ENCODE measurements at places on chromosomes 3 and 15.

DNA sequence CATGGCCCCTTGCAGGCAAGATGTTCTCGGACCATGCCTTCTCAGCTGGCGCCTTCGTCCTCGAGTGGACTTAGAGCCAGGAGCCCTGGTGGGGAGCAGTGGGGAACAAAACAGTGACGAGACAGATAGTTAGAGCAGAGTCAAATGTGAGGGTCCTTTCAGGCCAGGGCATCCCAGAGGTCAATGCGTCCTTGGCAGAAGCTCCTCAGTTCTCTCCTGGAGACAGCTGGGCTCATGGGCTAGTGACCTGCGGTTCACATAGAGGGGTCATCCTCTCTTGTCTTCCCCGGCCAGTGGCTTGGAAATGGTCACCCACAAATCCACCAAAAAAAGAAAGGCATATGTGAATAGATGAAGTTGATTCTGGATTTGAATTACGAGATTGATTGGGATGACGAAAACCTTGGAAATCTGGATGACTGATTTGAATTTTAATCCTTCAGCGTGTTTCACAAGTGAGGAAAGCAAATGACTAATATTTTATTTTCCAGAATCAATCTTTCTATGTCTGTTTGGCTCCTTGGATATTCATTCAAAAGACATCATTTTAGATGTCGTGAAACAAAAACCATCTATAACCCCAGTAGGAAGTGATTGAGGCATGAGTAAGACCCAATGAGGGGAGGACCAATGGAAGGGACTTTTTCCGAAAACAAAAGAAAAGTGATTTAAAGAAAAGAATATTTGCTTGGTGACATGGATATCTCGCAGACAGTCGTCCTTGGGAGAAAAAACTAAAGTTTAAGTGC lies 84.5 kb downstream of the ASB7 start:
- DNase-seq, result no peak

DNA sequence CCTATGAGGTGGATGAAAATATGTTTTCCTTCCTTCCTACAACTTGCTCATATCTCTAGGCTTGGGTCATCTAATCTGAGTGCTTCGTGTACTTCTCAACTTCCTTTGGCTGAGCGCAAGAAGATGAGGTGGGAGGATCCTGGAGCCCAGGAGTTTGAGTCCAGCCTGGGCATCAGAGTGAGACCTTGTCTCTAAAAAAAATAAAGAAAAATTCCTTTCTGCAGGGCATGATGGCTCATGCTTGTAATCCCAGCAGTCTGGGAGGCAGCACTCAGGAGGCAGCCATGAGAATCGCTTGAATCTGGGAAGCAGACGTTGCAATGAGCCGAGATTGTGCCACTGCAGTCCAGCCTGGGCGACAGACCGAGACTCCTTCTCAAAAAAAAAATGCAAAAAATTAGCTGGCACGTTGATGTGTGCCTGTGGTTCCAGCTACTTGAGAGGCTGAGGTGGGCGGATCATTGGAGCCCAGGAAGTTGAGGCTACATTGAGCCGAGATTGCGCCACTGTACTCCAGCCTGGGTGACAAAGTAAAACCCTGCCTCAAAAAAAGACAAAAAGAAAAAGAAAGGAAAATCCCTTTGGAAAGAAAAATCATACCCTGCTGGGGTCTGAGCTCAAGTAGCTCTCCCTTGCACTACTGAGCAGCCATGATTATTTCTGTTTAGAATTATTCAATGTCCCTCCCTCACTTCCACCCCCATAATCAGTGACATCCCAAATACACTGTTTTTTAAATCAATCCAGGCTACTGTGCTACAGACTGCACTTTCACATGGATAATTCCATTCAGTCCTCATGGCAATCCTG lies 28.0 kb upstream of the RAB11A start:
- no peak for DNase-seq

DNA sequence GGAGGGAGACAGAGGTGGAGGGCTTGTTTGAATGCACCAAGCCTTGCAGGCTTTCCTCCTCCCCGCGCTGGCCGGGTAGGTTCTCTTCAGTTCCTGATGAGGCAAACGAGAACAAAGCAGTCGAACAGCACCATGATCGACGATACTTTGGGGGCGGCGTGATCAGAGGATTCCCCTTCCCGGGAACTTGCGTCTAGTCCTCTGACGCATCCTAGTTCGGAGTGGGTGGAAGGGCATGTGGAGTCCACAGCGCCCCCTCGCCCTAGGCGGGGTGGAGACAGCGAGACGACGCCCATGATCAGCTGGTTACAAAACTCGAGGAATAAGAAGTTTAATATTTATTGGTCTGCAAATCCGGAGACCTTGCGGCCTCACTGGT lies 452 bp upstream of the SV2B start:
- no peak for DNase-seq

- DNase-seq, result no peak
Observed at GRCh38 chr3:144437989-144438388, 466.4 kb downstream of the DIPK2A start.

GRCh38 chr15:48507416-48508065 lies 138.0 kb downstream of the FBN1 start:
- peak; percentile 5 for DNase-seq

DNA sequence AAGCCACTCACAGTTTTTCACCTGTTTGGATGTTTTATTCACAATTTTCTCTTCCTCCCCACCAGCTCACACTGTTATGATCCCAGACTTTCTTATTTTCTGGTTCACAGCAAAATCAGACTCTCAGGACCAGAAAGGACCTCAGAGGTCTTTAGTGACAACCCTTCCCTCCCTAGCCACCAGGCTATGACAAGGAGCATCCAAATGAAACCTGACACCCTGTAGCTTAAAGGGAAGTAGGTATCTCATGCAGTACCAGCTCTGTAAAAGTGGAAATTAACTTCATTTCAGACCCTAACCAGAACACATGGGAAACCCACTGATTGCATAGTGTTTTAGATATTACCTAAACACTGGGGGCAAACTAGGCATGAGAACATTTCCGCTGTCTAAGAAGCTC lies 45.3 kb downstream of the ATP13A5 start:
- no peak for DNase-seq

DNA sequence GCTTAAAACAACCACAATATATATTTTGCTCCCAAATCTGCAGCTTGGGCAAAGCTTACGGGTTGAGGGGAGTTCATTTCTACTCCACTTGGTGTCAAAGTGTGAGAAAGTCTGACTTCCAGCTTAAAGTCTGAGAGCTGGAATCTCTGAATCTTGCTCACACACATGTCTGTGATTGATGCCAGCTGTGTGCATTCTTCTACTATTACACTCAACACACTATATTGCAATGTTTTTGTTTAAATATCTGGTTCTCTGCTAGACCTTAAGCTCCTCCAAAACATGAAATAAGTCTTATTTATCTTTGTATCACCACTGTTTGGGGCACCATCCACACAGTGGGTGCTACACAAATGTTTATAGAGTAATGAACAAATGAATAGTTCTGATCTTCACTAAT lies 36.7 kb upstream of the SECISBP2L start:
- DNase-seq, result no peak

GRCh38 chr3:32643354-32643753 lies 41.6 kb upstream of the CNOT10 start:
- DNase-seq, result no peak

DNA sequence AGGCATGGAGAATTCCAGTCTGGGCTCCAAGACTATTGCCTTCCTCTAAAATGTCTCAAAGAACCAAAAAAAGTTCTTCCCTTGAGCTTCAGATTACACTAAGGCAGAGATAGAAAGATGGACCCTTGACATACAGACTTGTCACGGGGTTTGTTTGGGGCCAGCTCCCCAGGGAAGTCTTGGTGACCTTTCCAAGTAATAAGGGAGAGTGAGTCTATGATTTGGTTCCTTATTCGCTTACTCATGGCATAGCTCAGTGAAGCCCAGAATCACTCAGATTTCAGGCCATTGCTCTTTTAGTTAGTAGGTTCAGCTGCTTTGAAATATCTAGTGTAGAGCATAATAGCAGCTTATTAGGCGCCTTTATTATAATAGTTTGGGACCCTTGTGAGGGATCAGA lies 90.3 kb downstream of the PLCL2 start:
- no peak for DNase-seq

GRCh38 chr15:36156879-36157427 lies 422.5 kb upstream of the CDIN1 start:
- no peak for DNase-seq

DNA sequence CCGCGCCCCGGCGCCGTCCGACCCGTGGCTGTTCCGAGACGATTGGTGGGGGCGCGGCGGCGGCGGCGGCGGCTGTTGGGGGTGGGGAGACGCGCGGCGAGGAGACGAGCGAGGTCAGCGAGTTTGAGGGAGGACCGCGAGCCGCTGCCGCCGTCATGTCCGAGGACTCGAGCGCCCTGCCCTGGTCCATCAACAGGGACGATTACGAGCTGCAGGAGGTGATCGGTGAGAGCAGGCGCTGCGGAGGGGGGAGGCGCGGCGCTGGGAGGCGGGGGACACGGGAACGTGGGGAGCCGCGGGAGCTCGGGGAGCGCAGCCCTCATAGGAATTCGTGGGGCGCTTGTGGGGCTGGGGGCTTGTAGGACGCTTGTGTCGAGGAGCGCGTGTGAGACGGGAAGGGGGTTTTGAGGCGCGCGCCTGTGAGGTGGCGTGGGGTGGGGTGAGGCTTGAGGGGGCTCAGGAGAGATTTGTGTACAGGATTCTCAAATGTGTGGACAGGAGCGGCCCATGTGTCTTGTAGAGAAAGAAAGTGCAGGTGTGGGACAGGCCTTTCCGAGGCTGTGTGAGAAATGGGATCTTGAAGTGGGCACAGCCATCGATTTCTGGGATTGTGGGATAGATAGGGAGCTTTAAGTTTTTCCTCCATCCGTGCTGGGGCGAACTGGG lies 518 bp downstream of the OXSR1 start:
- DNase-seq, result no peak
